ENCODE measurements at places on chromosomes 4 and X.

DNA sequence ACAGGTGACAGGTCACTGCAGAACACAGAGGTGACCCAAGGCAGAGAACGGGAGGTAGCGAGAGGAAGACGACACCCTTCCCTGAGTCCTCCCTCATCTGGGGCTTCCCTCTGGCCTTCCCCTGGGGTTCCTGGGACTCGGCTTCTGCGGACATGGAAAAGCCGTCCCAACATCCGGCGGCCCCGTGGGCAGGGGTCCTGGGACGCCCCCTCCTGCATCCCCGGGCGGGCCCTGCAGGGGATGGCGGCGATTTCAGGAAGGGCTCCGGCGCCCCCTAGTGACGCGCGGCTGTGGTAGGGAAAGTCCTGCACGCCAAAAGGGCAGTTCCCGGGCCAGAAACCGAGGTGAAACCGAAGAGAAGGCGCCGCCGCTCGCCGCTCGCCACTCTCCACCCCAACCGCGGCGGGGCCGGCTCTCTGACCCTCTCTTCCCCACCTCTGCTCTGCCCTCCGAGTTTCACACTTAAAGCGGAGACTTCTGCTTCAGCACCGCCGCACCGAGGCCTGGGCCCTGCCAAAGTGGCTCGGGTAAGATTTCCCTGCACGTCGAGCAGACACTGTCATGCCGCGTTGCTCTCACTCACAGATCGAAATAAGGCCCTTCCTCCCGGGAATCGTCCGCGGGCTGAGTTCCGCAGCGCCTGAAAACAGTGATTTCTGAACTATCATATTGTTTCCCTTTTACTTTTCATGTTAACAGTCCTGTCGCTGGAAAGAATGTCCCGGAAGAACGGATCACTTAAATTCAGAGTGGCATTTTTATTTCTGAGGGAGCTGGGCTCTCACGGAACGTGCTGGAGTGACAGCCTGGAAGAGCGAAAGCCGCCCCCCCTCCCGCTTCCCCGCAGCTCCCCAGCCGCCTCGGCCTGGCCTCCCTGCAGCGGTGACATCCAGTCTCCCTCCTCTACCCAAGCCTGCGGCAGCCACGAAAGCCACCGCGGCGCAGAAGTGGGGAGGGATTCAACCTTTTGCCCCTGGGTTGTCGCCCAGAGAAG, 110.6 kb downstream of the DCTD start:
- peak; percentile 71 for DNase-seq

- DNase-seq: no peak
Measured at GRCh38 chr4:73525611-73526010, 44.1 kb downstream of the AFM start.

DNA sequence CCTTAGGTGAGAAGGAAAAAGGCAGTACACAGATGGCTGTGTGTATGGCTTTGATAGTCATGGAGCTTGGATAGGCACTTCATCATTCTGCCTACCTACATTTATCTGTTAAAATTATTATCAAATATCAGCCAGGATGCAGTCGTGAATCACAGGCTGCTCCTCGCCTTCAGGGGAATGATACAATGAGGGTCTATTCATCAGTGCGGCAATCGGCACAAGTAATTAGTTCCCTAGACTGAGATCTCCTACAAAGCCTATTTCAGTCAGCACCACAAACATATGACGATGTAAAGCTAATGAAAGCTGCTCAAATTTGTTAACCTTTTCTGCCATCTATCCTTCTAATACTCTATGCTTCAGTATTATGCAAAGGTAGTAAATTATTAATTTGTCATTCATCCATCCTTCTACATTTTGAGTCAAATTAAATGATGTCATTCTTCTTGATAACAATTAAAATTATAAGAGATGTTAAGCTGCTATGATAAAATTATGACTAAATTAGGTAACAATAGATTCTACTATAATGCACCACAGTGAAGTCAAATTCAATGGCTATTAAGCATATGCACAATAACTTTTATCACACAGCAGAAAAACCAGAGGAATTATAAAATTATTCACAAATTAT, 19.0 kb downstream of the MAB21L2 start:
- no peak for DNase-seq

DNA sequence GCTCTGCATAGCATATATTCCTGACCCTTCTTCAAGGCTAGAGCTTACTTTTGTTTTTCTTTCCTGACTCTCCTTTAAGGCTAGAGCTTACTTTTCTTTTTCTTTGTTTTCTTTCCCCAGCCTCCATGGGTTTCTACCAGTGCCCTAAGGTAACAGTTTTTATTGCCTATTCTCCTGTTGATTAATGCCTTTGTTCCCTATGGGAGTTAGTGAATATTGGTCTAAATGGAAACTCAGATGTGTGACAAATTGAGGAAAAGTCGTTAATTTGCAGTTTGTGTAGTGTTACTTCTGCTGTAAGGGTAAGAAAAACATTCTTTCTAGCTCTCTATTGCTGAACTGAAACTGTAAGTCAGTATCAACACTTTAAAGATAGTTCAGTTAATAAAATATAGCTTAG, 358.7 kb downstream of the IL15 start:
- peak; percentile 17 for DNase-seq

DNA sequence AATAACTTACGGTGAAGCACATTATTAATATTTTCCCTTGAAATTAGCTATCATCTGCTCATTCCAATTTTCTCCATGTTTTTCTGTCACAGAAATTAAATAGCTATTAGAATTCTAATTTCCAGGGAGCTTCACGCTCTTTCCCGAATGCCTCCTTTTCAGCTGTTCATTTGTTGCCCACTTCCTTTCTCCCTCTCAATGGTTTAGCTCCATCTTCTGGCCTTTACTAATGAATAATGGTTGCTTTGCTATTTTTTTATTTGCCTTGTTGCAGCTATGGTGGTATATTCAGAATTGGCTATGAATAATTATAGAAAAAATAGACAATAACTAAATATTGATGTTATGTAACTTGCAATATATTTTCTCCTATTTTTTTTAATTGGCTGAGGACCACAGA, 70.5 kb downstream of the GRIA2 start:
- no peak for DNase-seq

Measured in right renal pelvis (tissue), 4 donors.